ENCODE measurements at places on chromosomes 12 and 14. TPM values are rescaled to one million over a fixed set of nuclear protein-coding genes. Genes with fewer than 3 reads are reported as not detected.

The SNRPF gene
- 34.6 TPM for polyA plus RNA-seq

The HOXC4 gene
- not detected for polyA plus RNA-seq

The GYS2 gene
- not detected for polyA plus RNA-seq

The KERA gene
- polyA plus RNA-seq: not detected

The ZNF385A gene
- polyA plus RNA-seq: 109 TPM

The TCL1B gene
- polyA plus RNA-seq: not detected

The APOF gene
- polyA plus RNA-seq: not detected

The IFNG-AS1 gene
- not detected for polyA plus RNA-seq

The FBLN5 gene
- 10.2 TPM for polyA plus RNA-seq

The MAP1LC3B2 gene
- 4.2 TPM for polyA plus RNA-seq

The ACTR6 gene
- polyA plus RNA-seq: 12.7 TPM

The CLEC4D gene
- polyA plus RNA-seq: not detected

The GXYLT1 gene
- polyA plus RNA-seq: 0.83 TPM

The P2RX2 gene
- not detected for polyA plus RNA-seq

The STON2 gene
- 8.6 TPM for polyA plus RNA-seq

The RASSF9 gene
- 0.10 TPM for polyA plus RNA-seq

The FBXO34 gene
- 13.5 TPM for polyA plus RNA-seq

The GPR65 gene
- polyA plus RNA-seq: 0.07 TPM

The RNFT2 gene
- 16.3 TPM for polyA plus RNA-seq

The ZNF740 gene
- 11.0 TPM for polyA plus RNA-seq

The ERP27 gene
- not detected for polyA plus RNA-seq

The ZFHX2 gene
- polyA plus RNA-seq: 6.5 TPM

The LPAR5 gene
- 2.0 TPM for polyA plus RNA-seq

The STK38L gene
- polyA plus RNA-seq: 5.6 TPM

The MYH6 gene
- polyA plus RNA-seq: not detected

The CABP1 gene
- polyA plus RNA-seq: 103 TPM

The PROX2 gene
- polyA plus RNA-seq: not detected

The NTN4 gene
- polyA plus RNA-seq: 2.6 TPM

The PHETA1 gene
- polyA plus RNA-seq: 7.2 TPM

The WIF1 gene
- 8.1 TPM for polyA plus RNA-seq

The CTDSP2 gene
- 67.6 TPM for polyA plus RNA-seq

The PLCZ1 gene
- not detected for polyA plus RNA-seq

The PSMB11 gene
- polyA plus RNA-seq: not detected

The TSHR gene
- polyA plus RNA-seq: 0.31 TPM

The CIROP gene
- polyA plus RNA-seq: not detected

The ADSS1 gene
- 15.7 TPM for polyA plus RNA-seq

The OAS1 gene
- polyA plus RNA-seq: 7.9 TPM

The SLC6A15 gene
- polyA plus RNA-seq: 2.5 TPM

The CLEC9A gene
- 0.80 TPM for polyA plus RNA-seq

The IL22 gene
- not detected for polyA plus RNA-seq

The ZC2HC1C gene
- polyA plus RNA-seq: 5.8 TPM

The TTLL5 gene
- polyA plus RNA-seq: 34.1 TPM

The PMEL gene
- 1.5 TPM for polyA plus RNA-seq

The ANKRD33 gene
- polyA plus RNA-seq: not detected

The ENDOU gene
- 0.80 TPM for polyA plus RNA-seq

The SLC10A1 gene
- polyA plus RNA-seq: not detected

The KRT83 gene
- 1.1 TPM for polyA plus RNA-seq

The ATL1 gene
- 38.7 TPM for polyA plus RNA-seq
